Stimulated activated CD8-positive, alpha-beta memory T cell treated with anti-CD3 and anti-CD28 coated beads, Interleukin-2, amount 100 ng/mL, for 1 hour (primary cell): ENCODE measurements at places on chromosomes 12 and 14.
A peak's percentile ranks its signal among the peaks of the same experiment; 100 is the strongest.

DNA sequence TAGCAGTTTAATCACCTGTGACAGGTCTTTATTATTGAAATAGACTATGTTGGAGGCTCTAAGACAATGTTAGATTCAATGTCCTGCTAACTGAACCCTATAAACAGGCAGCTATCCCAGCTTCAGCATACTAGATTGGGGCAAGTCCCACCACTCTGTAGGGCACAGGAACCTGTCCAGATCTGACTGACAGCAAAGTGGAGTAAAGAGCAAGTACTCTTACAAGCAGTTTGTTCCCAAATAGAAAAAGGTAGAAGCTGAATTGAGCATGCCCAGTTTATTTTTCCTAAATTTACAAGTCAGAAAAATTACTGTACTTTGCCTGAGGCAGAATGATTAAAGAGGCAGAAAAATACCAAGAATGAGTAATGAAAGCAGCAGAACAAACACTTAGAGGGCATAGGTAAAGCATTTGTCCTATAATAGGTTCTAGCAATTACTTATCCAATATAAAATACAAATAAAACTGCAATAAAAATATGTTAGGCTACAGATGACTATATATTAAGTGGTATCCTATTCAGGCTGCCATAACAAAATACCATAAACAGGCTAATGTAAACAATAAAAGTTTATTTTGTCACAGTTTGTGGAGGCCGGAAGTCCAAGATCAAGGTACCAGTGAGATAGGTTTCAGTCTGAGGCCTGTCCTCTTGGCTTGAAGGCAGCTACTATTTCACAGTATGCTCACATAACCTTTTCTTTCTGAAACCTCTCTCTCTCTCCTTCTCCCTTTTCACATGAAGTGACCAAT is 868.2 kb downstream of the C12orf50 start:
- no peak for DNase-seq

- no peak for DNase-seq
Measured at GRCh38 chr14:68967459-68967940, 11.6 kb downstream of the ACTN1 start.

GRCh38 chr12:57727758-57728395 is 10.7 kb downstream of the AGAP2 start:
- no peak for DNase-seq

DNA sequence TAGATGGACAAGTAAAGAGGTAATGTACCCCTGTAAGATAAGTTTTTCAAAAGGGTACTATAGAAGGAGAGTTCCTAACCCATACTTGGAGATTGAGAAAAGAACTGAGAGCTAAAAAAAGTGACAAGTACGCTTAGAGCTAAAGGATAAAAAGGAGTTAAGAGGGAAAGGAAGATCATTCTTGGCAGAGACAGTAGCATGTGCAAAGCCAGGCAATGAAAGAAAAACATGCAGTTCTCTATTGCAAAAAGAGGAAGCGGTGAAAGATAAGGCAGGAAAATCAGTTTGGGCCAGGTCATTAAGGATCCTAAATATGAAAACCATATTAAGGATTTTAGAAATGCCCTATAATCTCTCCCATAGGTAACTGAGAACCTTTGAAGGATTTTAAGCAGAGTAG is 500.4 kb upstream of the GARIN6 start:
- DNase-seq = no peak

DNA sequence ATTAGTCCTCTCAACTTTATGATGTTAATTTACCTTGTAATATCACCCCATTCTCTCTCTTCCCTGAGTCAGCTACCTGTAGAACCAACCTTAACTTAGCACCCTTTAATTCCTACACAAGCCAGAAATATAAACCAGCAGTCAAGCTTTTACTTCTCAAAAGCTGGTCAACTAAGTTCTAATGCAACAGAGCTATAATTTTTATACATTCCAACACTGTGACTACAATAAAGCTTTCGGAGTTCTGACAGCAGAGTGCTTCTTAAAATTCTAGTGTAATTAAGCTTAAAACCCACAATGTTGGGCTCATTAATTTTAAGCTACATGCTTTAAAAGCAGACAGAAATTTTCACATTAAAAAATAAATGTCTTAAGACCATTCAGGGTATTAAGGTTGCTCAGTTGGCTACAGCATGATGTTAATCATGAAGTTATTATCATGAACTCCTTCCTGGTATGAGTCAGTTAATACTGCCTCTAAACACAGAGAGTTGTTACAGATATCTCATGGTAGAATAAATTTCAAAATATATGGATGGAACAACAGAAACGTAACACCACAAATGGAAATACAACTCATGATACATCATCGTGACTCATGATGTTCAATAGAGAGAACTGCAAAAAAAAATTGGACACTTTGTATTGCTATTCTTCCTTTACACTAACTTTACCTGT is 126.7 kb downstream of the EPS8 start:
- DNase-seq = no peak

DNA sequence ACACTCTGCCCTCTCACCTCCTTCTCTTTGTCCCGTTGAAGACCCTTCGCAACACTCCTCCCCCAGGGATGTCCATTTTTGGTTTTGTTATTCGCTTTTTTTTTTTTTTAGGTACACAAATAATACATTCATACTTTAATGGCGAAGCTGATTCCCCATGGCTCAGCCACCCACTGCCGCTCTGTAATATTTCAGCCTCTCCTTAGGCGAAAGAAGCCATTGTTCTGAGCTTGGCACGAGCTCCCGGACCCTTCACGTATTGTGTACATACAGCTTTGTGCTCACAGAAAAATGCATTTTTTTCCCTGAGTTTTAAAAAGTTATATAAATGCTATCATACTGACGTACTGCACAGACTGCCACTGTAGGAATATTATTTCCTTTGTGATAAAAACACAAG is 115.0 kb downstream of the TMEM132C start:
- DNase-seq = no peak

DNA sequence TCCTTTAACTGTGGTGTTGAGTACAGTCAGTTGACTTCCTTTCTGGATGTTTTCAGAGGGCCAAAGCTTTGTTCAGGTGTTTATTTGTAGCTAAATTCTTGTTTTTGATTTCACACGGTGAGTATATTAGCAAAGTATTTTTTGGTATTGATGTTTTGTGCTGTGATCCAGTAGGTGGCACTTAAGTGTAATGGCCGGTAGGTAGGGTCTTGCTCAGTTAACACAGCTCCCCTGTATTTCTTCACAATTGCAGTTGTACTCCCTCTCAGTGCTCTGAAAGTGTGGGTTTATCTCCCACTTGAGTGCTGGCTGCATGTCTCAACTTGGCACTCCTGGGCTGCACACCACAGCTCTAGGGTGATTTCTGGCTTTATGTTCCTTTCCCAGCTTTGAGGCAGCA is 339.5 kb downstream of the AEBP2 start:
- no peak for DNase-seq

GRCh38 chr14:79638672-79639266 is 572.5 kb downstream of the DIO2 start:
- no peak for DNase-seq

DNA sequence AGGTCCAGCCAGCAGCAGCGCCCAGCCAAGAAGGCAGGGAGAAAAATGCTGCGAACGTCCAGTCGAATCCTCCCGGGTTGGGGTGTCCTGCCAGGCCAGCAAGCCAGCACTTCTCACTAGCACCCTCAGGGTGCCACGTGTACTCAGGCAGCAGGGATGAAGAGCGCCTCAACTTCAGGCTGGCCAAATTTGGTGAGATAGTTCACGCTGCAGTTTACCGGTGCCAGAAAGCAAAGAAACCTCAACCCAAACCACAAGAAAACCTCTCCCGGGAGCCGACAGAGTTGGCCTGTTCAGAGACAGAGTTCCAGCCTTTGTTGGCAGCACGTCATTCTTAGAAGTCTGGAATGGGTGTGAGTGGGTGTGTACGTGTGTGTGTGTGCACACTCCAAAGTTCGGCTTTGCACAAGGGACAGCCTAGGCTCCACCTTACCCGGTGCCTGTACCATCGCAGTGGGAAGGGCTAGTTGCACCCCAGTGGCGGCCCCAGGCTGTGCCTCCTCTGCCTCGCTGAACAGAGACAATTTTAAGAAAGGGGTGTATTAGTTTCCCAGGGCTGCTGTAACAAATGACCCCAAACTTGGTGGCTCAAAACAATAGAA is 42.1 kb downstream of the ELK3 start:
- DNase-seq = no peak

DNA sequence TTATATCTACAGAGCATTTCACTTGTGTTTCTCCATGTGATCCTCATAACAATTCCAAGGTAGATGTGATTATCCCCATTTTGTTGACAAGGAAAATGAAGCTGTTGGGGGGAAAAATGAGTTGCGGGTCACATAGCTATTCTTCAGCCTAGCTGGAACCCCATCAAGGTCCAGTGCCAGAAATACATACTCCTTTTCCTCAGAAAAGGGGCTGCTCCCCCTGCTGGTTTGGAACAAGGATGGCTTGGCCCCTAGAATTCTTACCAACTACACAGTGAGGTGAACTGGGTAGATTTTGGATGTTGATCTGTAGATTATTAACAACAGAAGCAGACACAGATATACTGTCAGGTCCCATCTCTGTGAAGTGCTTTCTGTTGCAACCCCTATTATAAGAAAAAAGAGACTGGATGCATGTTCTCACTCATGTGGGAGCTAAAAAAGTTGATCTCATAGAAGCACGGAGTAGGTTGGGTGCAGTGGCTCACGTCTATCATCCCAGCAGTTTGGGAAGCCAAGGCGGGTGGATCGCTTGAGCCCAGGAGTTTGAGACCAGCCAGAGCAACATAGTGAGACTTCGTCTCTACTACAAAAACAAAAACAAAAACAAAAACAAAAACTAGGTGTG is 8.9 kb downstream of the IKZF4 start:
- DNase-seq = no peak

- DNase-seq = no peak
Measured at GRCh38 chr14:37994846-37995372, 212.8 kb upstream of the SSTR1 start.

GRCh38 chr12:51389302-51389999 is 1.8 kb downstream of the GALNT6 start:
- DNase-seq = no peak

- DNase-seq = no peak
Measured at GRCh38 chr12:8605057-8605456, 7.6 kb downstream of the AICDA start.

DNA sequence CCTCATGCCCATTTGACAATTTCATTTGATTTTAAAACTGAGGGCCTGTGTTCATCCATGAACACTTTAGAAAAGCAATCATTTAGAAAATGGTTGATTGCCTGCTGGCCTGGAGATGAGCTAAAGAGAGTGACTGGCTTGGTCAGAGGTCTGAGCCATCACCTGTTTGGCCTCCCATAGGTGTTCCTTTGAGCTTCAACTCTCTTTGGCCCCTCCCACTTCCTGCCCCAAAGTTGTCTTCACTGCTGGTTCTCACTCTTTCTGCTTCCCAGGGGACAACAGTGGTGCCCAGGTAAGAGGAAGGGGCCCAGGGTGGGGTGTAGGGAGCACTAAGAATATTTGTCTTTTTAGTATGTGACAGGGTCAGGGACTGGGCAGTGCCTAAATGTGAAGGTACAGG is 4.9 kb upstream of the TCP11L2 start:
- no peak for DNase-seq

- no peak for DNase-seq
Measured at GRCh38 chr14:72169521-72169920, 237.3 kb downstream of the RGS6 start.

- no peak for DNase-seq
Measured at GRCh38 chr14:104794993-104795780, at the start of gene AKT1. Gene AKT1 (minus strand): TSS chr14:104795748. CDS start chr14:104792643, 3,105 bp downstream.

DNA sequence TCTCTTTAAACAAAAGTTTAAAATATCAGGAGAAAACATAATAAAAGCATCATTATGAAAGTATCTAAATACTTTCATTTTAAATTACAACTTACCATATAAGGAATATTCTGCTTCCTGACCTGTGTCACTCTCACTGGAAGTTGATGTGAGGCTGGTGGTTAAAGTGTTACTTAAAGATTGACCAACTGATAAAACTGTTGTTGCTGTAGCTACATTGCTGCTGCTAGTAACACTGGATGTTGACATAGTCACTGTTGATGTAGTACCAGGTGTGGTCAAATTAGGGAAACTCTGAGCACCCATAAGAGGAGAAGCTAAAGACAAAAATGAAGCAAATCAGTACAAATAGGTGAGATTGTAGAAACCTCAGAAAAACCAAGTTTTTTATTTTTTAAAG is 79.9 kb downstream of the HECTD1 start:
- no peak for DNase-seq

GRCh38 chr12:88802096-88802706 is 221.9 kb upstream of the KITLG start:
- DNase-seq = no peak

DNA sequence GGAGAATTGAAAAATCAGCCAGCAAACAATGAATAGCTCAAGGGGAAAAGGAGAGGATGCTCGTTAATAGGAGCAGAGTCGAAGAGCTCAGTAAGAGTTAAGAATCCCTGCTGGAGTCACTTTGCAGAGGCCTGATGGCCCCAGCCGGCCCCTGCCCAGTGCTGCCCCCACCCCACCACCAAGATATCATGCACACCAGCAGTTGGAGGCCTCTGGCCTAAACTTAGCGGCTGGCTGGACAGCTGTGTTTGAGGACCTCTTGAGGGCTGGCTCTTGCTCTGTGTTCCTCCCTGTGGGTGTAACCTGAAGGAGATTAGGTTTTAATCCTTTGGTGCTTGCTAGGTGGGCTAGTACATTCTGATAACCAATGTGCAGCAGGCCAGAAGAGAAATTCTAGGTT is 142.0 kb downstream of the PLXNC1 start:
- DNase-seq = no peak

DNA sequence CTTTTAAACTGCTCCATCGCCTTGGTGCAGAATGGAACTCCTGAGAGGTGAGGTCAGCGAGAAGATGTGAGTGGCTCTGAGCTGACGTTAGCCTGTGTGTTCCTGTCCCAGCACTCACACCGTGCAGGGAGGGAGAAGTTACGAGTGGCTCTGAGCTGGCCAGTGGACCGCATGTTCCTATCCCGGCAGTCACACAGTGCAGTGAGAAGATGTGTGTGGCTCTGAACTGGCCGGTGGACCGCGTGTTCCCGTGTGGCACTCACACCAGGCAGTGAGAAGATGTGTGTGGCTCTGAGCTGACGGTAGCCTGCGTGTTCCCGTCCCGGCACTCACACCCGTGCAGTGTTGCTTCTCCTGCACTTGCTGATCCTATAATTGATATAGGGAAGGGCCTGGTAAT is 59.9 kb downstream of the VCPKMT start:
- DNase-seq = no peak

- DNase-seq = no peak
Measured at GRCh38 chr12:68048648-68049297, 59.5 kb downstream of the IFNG-AS1 start.

GRCh38 chr14:89365061-89365801 is 51.8 kb downstream of the FOXN3 start:
- DNase-seq = peak; percentile 21

DNA sequence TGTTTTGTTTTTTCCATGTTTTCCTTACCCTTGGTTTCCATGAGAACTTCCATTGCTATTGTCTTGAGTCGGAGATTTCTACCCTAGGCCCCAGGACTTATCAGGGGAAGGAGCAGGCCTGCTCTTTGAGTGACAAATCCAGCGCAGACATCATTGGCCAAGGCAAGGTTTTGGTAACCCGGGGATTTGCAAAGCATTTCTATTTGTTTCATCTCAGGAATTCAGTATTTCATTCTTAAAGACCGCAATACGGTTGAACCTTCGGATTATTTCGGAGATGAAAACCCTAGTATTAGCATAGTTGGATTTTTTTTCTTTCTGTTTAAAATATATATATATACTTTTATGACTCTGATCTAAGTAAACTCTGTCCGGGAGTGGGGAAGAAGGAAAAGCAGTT is 62.0 kb downstream of the TMEM132C start:
- DNase-seq = no peak
